A172 (cell line): ENCODE measurements at places on chromosomes 11 and 22.

- peak; percentile 59 for DNase-seq
Measured at GRCh38 chr11:75946531-75947530, 131.8 kb downstream of the UVRAG start.

DNA sequence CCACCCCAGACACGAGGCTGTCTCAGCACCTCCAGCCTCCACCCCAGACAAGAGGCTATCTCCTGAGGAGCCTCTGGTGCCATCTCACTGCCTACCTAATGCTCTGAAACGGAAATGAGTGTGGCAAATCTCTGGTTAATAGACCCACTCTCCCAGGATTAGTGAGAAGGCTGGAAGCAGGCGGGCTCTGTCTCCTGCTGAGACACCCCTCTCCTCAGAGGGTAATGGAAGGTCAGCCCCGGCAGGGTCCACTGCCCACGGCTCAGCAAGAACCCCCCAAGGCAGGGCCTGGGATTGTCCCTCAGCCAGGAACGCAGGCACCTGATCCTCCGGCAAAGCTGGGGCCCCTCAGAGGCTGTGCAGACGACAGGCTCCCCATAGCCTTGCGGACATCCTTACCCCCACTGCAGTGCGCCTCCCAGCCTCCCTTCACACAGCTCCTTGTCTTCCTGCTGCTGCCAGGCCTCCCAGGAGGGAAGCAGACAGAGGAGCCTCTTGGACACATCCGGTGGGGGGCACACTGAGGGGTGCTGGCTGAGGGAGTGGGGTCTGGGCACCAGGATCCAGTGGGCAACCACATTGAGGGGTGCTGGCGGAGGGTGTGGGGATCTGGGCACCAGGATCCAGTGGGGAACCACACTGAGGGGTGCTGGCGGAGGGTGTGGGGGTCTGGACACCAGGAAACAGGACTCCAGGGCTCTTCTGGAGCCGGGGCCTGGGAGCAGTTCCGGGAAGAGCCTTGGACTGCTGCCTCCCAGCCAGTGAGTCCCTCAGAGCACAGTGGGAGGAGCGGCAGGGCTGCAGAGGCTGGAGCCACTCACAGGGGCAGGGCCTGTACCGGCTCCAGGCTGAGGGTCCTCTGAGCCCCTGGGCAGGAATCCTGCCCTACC, 13.1 kb downstream of the CHID1 start:
- DNase-seq: no peak

DNA sequence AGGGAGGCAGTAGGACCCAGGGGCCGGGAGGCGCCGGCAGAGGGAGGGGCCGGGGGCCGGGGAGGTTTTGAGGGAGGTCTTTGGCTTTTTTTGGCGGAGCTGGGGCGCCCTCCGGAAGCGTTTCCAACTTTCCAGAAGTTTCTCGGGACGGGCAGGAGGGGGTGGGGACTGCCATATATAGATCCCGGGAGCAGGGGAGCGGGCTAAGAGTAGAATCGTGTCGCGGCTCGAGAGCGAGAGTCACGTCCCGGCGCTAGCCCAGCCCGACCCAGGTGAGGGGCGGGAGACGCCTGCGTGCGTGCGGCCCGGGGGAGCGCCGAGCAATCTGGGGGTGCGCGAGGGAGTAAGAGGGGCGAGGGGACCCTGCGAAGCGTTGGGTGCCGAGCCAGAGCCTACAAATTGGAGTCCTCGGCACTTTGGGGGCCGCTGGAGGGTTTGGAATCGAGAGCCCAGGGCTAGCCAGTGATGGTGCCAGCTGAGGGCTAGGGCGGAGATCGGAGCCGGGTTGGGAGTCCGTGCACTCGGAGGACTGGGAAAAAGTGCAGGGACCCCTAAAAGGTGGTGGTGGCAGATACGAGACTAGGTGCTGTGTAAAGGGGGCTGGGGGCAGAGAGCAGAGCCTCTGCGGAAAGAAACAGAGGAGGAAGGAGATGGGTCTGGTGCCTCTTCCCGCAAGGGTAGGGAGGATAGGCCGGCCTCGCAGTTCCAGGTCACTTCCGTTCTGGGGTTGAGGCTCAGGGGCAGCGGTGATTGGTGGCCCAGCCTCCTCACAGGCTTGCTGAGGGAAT, at the start of gene SERPINH1:
SERPINH1 (plus strand) TSS at position 206 of the 788 bp plus-strand sequence. CDS start 4,097 bp downstream, outside the sequence.
- peak; percentile 90 for DNase-seq

DNA sequence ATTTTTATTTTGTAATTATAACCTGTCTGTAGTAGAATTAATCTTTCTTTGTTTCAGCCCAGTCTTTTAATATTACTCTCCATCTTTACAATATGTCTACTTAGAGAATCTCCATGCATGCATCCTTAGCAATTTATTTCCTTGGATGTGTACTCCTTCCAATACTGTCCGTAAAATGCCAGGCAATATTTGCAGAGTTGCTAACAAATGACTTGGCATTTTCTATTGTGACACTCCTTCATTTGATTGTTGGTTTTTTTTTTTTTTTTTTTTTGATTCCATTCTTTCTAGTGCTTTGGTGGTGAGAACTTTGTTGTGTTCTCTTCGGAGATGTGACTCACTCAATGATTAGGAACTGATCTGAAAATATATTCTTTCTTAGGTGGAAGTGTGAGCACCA, 220.3 kb downstream of the CNTN5 start:
- DNase-seq: no peak

GRCh38 chr11:104573441-104573990, 324.7 kb downstream of the CASP12 start:
- DNase-seq: no peak

DNA sequence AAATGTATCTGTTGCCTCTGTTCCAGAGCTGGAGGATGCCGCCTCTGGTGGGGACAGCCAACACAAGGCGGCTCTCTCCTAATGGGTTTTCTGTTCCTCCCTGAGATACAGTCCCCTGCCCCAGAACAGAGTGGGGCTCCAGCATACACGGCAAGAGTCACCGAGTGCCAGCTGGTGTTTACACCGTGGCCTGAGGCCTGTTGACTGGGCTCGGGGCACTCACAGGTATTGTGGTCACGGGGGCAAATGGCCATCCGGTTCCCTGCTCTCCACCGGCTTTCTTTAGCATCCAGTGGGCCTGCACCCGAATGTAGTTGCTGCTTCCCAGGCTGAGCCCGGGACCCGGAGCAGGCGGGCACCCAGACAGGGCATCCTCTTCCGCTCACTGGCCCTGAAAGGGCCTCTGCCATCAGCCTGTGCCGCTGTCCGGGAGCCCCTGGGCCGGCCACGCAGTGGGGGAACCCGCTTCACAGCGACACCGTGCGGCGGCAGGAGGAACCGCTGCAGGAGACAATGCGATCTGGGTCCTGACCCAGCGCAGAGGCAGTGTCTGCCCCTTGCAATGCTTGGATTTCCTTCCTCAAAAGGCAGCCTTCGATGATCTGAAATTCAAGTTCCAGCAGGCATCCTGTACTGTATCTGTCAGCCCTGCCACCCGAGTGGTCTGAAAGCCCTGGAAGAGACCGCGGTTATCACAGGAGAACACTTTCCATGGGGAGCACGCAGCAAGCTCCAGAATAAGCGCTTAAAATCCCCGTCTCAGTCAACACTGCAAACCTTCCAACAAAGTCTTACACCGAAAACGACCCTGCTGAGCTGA, 859 bp upstream of the KRTAP5-5 start:
- DNase-seq: peak; percentile 30

- DNase-seq: peak; percentile 35
Measured at GRCh38 chr11:125720781-125721180, 25.3 kb upstream of the PATE1 start.

DNA sequence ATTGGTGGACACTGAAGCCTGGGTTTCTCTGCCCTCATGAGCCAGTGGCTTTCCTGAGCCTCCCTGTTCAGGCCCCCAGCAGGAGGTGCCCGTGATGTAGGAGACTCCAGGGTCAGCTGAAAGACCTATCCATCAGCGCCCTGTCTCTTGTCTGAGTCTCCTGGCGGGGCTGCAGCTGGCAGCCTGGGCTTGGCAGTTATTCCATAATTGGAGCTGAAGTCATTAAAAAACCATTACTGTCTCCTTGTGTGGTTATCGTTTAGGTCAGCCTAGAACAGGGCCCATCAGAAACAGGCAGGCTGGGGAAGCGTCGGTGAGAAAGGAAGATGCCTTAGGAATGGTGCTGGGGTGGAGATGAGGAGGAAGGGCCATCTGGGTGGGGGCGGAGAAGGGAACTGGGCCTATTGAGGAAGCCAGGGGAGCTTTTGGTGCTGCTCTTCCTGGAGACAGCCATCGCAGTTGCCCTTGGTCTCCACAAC, 5.0 kb downstream of the TUB start:
- peak; percentile 70 for DNase-seq

- DNase-seq: no peak
Measured at GRCh38 chr11:115379528-115379927, 124.7 kb downstream of the CADM1 start.

GRCh38 chr11:121965330-121965729, 150.7 kb downstream of the BLID start:
- peak; percentile 73 for DNase-seq
